ENCODE measurements at places on chromosomes 4 and X.

GRCh38 chr4:9781343-9782135 is at the start of gene DRD5:
Gene DRD5 (plus strand): TSS chr4:9781634. CDS start chr4:9782030, 396 bp downstream.
- DNase-seq, result peak; percentile 39

DNA sequence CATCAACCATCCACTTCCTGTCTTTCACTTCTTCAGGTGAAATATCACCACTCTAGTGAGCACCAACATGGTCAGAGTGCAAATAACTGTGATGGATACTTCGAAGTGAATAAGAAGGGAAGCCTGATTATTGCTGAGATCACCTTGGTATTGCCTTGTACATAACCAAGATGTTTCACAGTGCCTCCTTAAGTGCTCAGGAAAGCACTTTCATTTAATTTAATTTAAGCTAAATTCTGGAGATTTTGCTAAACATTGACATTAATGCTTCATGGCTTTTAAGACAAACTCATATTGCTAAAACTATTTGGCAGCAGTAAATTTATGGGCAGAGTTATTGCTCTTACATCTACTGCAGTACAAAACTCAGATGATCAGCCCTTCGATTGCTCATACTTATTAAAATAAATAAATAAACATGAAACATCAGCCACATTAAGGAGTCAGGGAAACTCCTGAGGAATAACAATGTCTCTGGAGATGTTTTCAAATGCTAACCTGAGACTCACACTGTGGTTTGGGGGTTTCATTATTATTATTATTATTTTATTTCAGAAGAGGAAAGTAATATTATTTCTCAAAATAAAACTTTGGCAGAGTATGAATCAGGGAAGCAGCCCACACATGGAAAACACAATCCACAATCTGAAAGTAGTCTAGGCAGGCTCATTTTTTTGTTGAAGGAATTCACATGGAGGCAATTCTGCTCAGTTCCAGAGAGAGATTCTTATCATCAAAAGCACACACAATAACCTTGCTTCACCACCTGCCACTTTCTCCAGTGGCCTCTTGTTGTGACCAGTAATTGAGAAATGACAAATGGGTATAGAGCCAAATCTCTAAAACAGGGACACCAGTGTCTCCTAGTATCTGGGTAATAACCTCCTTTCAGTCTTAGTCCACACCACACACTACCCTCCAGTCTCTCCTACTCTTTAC is 344.2 kb downstream of the MAPK10 start:
- DNase-seq, result no peak

GRCh38 chr4:156672492-156673305 is 298.9 kb downstream of the PDGFC start:
- no peak for DNase-seq

- no peak for DNase-seq
Measured at GRCh38 chr4:71272976-71273375, 65.8 kb upstream of the SLC4A4 start.

DNA sequence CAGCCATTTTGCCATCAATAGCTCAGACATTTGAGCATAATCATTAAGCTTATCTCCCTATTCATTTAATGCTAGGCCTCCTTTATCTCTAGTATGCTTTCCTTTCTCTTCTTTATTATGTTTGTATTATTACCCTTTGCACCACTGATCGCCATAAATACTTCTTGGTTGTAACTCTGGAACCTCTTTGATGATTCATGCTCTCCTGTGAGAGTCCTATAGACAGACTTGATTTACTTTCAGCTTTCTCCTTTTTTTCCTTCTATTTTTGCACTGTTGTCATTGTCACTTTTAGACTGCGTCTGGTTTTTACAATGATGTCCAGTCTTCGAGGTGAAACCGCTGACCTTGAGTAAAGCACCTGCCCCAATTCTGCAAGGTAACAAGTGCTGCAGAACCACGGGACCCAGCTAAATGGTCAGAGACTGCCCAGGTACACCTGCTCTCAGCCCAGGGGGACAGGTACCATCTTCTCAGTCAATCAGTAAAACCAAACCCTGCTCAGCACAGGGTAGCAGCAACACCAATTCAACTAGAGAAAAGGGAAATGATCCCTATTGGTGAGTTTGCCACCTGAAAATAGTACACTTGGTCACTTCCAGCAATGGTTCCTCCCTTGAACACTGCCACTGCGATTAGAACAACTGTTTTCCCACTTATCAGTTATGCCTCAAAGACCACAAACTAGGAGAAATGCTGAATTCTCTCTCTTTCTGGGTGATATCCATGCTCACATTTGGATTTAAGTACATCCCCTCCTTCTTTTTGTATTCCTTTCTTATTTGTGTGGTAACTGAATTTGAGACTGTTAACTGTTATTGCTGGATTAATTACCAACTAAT is 125.1 kb downstream of the MAML3 start:
- no peak for DNase-seq

DNA sequence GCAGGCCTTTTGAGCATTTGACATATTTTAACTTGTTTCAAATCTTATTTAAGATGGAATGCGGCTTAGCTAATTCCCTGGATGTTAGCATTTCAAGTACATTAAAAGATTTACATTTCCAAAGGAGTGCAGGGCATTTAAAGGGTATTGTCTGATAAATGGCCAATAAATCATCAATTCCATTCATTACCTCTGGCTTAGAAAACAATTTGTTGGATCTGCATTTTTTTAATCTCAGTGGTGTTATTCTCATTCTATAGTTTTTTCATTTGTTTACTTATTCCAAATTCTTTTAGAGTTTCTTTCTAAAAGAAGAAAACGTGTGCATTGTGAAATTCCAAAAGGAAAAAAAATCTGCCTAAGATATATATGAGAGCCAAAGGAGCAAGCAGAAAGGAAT is 1.3 kb upstream of the NLRP2B start:
- DNase-seq, result no peak

DNA sequence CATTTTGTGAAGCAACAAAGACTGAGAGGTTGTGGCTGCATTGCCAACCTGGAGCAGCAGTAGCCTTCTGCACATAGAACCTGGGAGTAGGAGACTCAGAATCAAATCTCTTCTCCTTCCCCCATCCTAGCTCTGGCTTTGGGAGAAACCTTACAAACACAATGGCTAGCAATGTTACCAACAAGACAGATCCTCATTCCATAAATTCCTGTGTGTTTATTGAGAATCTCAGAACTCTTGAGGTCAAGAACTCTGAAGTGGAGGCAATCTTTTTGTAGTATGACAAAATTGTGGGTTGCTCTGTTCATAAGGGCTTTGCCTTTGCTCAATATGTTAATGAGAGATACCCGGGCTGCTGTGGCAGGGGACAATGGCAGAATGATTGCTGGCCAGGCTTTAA is 406.7 kb upstream of the SPANXN1 start:
- DNase-seq, result no peak

GRCh38 chr4:131001371-131001770 is 1905.4 kb downstream of the C4orf33 start:
- no peak for DNase-seq

GRCh38 chr4:99008051-99008450 is 12.5 kb downstream of the METAP1 start:
- DNase-seq, result no peak

Measured in stomach (tissue), 19 donors.